ENCODE measurements at places on chromosomes 2 and 18.
A peak's percentile ranks its signal among the peaks of the same experiment; 100 is the strongest.

DNA sequence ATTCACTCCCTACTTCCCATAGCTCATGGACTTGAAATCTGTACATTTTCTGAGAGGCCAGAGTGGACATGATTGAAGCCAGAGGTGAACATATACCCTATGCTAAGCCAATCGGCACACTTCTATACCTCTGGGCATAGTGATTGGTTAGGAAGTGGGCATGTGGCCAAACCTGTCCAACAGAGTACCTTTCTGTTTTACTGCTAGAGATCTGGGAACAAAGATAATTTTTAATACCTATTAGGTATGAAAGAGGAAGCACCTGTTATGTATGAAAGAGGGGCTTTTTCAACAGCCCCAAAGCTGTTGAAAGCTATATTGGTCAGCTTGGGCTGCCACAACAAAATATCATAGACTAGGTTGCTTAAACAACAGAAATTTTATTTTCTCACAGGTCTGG, 27.7 kb downstream of the METTL8 start:
- no peak overlapping the region for H3K27ac ChIP-seq
- peaks cover 18% of the 10 kb centered on the region for H3K36me3 ChIP-seq
- H3K27me3 ChIP-seq: no peaks in the 10 kb centered on the region
- DNase-seq: no peak

- H3K4me1 ChIP-seq: peaks cover 3% of the 10 kb centered on the region
- H3K27me3 ChIP-seq: peaks cover 73% of the 10 kb centered on the region
- no peaks in the 10 kb centered on the region for H3K36me3 ChIP-seq
- H3K4me3 ChIP-seq: no peak overlapping the region
- DNase-seq: no peak
Measured at GRCh38 chr18:48417985-48418384, 8.8 kb upstream of the ZBTB7C start.

DNA sequence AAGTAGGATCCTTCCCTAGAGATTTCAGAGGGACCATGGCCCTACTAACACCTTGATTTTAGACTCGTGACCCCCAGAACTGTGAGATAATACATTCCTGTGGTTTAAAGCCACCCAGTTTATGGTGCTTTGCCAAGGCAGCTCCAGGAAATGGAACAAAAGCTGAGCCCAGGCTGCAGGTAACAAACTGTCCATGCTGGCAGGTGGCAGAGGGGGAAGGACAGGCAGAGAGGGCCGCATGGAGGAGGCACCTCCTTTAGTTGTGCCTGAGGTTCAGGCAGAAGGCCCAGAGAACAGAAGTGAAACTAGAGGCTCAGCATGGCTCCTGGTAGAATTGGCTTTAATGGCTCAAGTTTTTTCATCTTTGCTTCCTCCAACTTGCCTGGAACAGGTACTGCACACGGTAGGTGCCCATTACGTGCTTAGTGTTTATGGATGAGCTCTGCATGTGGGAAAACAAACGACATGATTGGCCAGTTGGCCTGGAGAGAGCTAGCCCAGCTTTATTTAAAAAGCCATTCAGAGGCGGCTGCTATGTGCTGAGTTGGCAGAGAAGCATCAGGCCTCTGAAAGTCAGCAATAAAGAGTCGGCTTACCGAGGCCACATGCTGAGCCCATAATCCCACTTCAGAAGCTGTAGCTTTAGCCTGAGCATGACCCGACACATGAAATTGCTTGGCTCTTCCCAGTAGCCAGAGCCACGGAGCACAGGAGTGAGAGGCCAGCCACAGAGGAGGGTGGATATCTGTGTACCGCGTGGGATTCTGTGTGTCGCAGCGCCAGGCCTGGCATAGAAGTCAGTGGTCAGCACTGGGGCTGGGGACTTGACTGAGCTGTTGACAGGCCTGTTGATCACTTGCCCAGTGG, 36.5 kb downstream of the HS1BP3 start:
- no peak for DNase-seq
- H3K4me3 ChIP-seq: no peak overlapping the region
- H3K27ac ChIP-seq: peak overlapping the region; percentile 56
- no peaks in the 10 kb centered on the region for H3K36me3 ChIP-seq

- H3K27me3 ChIP-seq: peaks cover 34% of the 10 kb centered on the region
- H3K36me3 ChIP-seq: no peaks in the 10 kb centered on the region
- peak; percentile 86 for DNase-seq
- H3K4me1 ChIP-seq: peaks cover 2% of the 10 kb centered on the region
- no peak overlapping the region for H3K27ac ChIP-seq
Measured at GRCh38 chr2:26942543-26943295, 27.7 kb upstream of the MAPRE3 start.

DNA sequence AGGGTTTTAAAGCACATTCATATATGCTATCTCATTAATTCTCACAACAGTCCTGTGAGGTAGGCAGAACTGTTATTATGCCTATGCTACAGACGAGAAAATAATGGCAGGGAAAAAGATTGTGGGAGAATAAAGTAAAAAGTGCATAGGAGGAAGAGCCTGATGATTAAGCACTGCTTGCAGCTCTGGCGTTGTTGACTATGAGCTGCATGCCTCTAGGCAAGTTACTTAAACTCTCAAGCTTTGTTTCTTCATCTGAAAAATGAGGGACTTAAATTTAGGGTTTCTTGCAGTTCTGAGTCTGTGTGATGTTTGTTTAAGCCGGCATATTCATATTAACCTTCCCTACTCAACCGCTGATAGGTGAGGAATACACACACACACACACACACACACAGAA, 51.6 kb upstream of the RAPH1 start:
- H3K27me3 ChIP-seq: no peaks in the 10 kb centered on the region
- peak overlapping the region; percentile 86 for H3K27ac ChIP-seq
- no peaks in the 10 kb centered on the region for H3K36me3 ChIP-seq
- H3K4me1 ChIP-seq: peaks cover 45% of the 10 kb centered on the region
- DNase-seq: no peak

GRCh38 chr18:77557046-77557587, 307.5 kb downstream of the GALR1 start:
- DNase-seq: peak; percentile 52
- H3K27ac ChIP-seq: no peak overlapping the region
- no peak overlapping the region for H3K4me3 ChIP-seq

DNA sequence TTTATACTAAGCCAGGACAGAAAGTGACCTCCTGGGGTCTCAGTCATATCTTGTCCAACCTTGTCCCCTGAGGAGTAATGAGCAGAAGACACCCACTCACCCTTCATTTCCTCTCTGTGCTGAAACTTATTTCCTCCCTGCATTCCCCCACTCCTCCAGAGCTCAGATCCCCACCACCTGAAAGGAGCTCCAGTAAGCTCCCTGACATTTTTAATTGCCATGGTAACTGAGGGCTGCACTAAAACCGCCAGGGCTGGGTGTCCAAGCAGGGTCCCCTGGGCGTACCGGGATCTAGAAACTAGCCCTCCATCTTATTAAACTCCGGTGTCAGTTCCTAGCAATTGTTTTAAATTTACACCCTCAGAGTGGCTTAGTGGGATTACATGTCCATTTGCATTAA, 393.3 kb upstream of the HNRNPA3 start:
- H3K27me3 ChIP-seq: peaks cover 8% of the 10 kb centered on the region
- H3K4me3 ChIP-seq: no peak overlapping the region
- no peak overlapping the region for H3K27ac ChIP-seq
- H3K4me1 ChIP-seq: peaks cover 30% of the 10 kb centered on the region
- no peak for DNase-seq
- no peaks in the 10 kb centered on the region for H3K36me3 ChIP-seq

DNA sequence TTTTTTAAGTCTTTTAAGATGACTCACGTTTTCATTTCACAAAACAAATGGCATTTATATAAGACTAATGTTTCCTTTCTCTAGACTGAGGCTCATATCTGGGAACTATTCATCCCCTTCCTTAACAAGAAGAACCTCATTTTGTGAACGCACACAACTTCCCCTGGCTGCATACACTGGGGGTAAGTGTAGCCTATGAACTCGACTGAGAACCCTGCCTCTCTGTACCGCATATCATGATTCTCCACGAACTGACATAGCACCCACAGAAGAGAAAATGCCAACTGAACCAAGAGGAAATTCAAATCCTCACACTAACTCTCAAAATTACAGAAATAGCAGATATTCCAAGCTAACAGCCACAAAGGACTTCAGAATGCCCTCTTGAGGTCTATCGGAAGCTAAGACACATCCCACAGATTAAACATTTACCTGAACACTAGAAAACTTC, 236.7 kb downstream of the TCF4 start:
- peak overlapping the region; percentile 33 for H3K27ac ChIP-seq
- H3K36me3 ChIP-seq: peaks cover 5% of the 10 kb centered on the region

GRCh38 chr2:1721706-1722646, 22.3 kb downstream of the PXDN start:
- H3K27me3 ChIP-seq: no peaks in the 10 kb centered on the region
- no peak for DNase-seq
- peaks cover 17% of the 10 kb centered on the region for H3K4me1 ChIP-seq
- no peak overlapping the region for H3K4me3 ChIP-seq

DNA sequence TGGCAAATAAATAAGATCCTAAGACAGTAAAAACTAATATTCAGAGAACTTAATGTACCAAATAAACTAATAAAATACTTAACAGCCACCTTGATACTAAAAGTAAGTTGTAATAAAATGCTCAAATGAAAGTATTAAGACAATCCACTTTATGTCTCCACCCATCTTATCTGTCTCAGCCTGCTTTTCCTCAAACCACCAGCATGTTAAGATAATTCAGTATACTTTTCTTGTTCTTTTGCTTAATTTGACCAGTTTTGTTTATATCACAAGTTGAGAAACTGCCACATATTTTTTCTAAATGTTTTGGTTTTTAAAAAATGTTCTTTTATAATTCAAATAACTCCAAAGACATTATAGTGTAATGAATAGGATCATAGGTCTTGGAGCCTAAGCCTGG, 142.0 kb downstream of the MBD5 start:
- peak overlapping the region; percentile 56 for H3K27ac ChIP-seq
- DNase-seq: no peak
